ENCODE measurements at places on chromosomes 11 and 22.

DNA sequence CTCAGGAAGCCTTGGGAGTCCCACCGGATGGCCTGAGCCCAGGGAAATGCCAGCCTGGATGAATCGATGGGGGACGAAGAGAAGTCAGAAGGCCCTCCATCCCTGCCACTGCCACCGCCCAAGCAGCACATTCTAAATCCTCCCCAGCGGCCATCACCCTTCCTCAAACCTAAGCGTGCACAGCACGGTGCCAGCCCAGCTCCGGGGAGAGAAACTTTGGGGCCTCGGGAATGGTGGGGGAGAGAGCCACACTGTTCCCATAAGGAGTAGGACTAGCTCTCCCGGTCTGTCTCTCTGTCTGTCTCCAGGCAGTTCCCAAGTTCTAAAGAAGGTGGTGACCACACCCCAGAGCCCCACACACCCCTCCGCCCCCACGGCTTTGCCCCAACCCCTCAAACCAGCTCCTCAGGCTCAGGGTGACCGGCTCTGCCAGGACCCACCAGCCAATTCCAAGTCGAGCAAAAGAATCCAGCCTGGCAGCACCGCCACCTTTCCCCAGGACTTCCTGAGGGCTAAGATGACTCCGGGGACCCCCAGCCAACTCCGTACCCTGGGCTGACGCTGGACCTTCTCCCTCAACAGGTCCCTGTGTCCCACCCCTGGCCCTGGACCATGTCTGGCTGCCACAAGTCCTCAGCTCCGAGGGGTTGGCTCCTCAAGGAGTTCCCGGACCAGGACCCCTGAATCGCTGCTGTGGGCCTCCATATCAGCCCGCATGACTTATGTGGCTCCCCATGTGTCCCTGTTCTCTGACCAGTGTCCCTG lies 2.7 kb downstream of the AHNAK start:
- DNase-seq: no peak

DNA sequence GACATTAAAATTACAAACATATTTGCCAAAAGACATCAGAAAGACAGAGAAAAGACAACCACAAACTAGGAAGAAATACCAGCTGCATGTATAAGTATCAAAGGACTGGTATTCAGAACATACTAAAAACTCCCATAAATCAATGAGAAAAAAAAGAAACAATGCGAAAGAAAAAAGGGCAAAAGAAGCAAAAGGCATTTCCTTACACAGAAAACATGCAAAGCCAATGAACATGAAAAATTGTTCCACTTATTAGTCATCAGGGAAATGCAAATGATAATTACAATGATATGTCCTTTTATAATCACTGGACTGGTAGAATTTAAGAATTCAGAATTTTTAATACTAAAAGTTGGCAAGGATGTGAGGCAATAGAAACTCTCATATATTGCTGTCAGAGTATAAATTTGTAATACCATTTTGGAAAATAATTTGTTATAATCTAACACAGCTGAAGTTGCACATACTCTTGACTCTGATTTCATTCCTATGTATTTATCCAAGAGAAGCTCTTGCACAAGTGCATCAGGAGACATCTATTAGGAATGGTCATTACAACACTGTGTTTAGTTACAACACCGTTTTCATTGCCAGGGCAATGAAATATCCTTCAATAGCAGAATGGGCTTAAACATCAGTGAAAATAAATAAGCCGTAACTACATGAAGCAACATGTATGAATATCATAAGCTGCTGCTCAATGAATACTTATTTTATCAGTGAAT lies 279.7 kb downstream of the SWAP70 start:
- DNase-seq: no peak

- DNase-seq: no peak
Measured at GRCh38 chr11:21476588-21476987, 716.3 kb upstream of the ANO5 start.

- no peak for DNase-seq
Measured at GRCh38 chr22:33909911-33910310, 10.4 kb downstream of the LARGE1 start.

GRCh38 chr11:34823197-34823596 lies 93.0 kb downstream of the APIP start:
- DNase-seq: no peak

DNA sequence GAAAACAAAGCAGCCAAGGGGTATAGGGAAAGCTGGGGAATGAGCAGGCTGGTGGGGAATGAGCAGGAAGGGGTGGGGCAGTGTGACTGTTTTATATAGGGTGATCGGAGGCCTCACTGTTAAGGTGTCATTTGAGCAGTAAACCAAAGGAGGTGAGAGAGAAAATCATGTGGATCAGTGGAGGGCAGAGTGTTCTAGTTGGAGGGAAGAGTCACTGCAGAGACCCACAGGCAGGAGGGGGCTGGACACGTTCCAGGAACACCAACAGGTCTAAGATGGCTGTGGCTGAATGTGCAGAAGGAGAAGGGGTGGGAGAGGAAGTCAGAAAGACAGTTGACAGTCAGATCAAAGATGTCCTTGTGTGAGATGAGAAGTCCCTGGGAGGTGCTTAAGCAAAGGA lies 103.8 kb downstream of the ENTHD1 start:
- DNase-seq: no peak

DNA sequence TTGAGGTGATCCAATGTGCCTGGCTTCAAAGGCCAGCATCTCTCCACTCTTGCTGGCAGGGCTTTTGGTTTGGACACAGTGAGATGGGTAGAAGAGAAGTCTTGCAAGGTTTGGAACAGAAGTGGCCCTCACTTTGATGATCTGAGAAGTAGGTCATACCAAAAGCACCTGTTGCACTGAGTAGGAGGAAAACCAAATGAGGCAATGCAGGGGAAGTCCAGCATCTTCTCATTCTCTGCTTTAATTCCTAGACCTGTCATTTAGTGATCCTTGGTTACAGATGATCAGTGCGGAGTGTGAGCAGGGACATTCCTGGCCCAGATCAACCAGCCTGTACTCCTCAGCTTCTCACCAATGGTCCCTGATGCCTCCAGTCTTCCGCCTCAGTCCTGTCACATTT lies 990.5 kb downstream of the OPCML start:
- DNase-seq: no peak

All from right renal pelvis (tissue), 4 donors.